ENCODE measurements at places on chromosomes 6 and 20.

- no peak for DNase-seq
These were observed 398.6 kb downstream of the KHDRBS2 start for GRCh38 chr6:61887423-61887822.

GRCh38 chr6:35552285-35552917, 39.7 kb upstream of the TULP1 start:
- peak; percentile 65 for DNase-seq

- no peak for DNase-seq
These were observed 45.7 kb downstream of the HBS1L start for GRCh38 chr6:135008941-135009290.

DNA sequence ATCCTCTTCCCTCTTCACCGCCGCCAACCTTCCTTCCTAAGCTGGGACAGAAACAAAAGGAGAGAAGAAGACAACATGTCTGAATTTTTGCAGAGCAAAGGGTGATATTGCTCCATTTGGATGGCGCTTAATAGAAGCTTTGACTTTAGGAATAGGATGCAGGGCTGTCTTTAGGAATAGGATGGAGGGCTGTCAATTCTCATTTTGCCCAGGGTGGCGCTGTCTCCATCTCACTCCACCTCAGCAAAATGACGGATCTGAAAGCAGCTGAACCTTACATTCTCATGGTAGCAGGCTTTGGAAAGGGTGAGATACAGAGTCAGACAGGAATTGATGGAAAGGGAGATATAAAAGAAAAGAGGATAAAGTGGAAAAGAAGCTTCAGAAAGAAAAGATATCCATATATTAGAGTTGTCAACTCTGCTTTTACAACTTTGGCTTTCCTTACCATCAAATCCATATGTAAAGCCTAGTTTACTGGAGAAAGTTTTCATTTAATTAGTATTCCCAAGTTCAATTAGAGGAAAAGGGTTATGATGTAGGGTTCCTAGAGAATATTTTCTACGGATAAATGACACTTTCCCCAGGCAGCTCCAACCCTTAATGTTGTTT, 2.4 kb downstream of the MTCL3 start:
- peak; percentile 65 for DNase-seq

- peak; percentile 66 for DNase-seq
These were observed 32.3 kb downstream of the ELOVL2 start for GRCh38 chr6:11011787-11012234.
